ENCODE measurements at places on chromosomes 11 and 22.

- DNase-seq: no peak
Measured at GRCh38 chr11:58771458-58771855, 39.7 kb upstream of the GLYAT start.

GRCh38 chr22:37999640-38000272 is 15.4 kb upstream of the SOX10 start:
- DNase-seq: peak; percentile 75

GRCh38 chr11:16160146-16160545 is 196.2 kb downstream of the SOX6 start:
- DNase-seq: no peak

DNA sequence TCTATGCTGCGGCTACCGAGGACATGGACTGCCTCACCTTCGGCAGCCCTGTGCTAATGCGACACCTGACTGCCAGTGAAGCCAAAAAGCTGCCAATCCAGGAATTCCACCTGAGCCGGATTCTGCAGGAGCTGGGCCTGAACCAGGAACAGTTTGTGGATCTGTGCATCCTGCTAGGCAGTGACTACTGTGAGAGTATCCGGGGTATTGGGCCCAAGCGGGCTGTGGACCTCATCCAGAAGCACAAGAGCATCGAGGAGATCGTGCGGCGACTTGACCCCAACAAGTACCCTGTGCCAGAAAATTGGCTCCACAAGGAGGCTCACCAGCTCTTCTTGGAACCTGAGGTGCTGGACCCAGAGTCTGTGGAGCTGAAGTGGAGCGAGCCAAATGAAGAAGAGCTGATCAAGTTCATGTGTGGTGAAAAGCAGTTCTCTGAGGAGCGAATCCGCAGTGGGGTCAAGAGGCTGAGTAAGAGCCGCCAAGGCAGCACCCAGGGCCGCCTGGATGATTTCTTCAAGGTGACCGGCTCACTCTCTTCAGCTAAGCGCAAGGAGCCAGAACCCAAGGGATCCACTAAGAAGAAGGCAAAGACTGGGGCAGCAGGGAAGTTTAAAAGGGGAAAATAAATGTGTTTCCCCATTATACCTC is 3.3 kb downstream of the FEN1 start:
- no peak for DNase-seq

- DNase-seq: no peak
Measured at GRCh38 chr22:46766611-46767010, 4.2 kb downstream of the TBC1D22A start.
